Putamen (tissue), 1 donor: ENCODE measurements at places on chromosomes 5 and 9.

- DNase-seq = peak; percentile 99
Observed at GRCh38 chr9:34501889-34502425, 20.8 kb downstream of the ENHO start.

GRCh38 chr5:156934450-156935211 lies 28.4 kb downstream of the TIMD4 start:
- no peak for DNase-seq

DNA sequence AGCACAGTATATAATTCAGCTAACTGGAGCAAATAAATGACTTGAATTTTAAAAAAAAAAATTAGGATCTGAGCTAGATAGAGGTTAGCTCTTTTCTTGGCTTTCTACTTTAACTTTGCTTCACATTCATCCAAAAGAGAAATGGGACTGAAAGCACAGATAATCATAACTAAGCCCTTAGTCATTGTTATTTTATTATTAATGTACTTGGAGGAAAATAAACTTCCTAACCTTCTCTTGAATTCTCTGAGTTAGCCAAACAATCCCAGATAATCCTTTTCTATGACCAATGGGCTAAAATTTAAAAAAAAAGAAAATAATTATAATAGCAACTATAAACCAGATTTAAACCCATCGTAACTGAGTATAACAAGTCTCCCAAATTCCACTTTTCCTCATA lies 57.6 kb upstream of the RASA1 start:
- DNase-seq = no peak

DNA sequence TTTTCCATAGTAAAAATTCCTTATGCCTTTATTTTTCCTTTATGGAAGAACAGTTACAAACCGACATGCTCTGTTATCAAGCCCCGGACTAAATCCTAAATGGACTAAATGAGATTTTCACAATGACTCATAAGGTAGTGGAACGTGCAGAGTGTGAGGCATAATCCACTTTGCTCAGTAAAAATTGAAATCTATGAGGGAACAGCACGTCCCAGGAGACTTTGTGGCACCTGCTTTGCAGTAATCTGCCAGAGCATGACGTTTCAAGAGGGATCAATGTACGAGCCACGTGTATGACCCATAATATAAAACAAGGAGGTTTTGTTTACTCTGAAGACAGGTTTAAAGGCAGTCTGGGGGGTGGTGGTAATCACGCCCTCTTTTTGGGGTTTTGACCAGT lies 83.8 kb upstream of the GNA14 start:
- no peak for DNase-seq

GRCh38 chr9:81848472-81848871 lies 79.8 kb upstream of the SPATA31D4 start:
- DNase-seq = peak; percentile 26

DNA sequence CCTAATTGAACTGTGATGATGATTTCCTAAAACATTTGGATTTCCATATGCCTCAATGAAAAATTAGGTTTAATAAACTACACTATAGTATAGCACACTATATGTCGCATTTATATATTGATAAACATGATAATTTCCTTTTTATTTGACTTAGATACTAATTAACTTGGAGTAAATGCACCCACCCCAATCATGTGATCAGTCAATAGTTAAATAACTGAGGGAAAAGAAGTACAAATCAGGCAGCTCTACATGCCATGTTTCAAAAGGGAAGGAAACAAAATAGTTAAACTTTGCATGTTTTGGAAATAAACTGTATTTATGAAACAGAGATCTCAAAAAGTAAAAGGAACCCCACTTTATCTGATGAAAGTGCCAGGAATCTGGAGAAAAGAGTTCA lies 18.0 kb upstream of the GNE start:
- no peak for DNase-seq

DNA sequence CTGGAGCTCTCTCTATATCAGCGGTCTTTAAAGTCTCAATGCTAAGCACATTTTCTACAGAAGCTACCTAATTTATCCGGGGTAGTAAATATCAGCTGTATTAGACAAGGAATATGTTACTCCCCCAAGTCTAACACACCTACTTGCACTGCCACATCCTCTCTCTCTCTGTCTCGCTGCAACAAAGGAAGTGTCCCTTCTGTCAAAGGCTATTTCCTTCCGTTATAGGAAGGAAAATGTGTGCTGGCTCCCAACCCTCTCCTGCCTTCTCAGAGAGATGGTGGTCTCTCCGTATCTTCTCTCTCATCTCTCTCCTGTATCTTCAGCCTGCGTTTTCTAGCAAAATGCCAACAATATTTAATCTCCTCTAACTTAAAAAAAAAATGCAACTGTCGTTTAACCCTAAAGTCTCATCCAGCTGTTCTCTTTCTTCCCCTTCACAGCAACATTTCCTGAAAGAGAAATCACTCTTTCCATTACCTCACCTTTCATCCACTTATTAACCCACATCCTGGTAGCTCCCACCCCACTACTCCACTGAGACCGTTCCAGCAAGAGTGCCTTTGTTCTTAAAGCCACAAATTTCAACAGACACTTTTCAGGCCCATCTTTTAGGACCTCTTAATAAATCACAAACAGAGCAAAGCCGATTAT lies 2.3 kb downstream of the TTF1 start:
- DNase-seq = no peak

GRCh38 chr5:6885581-6885980 lies 172.3 kb downstream of the TENT4A start:
- DNase-seq = no peak

- DNase-seq = no peak
Observed at GRCh38 chr9:108662091-108662875, 193.5 kb downstream of the ACTL7B start.

DNA sequence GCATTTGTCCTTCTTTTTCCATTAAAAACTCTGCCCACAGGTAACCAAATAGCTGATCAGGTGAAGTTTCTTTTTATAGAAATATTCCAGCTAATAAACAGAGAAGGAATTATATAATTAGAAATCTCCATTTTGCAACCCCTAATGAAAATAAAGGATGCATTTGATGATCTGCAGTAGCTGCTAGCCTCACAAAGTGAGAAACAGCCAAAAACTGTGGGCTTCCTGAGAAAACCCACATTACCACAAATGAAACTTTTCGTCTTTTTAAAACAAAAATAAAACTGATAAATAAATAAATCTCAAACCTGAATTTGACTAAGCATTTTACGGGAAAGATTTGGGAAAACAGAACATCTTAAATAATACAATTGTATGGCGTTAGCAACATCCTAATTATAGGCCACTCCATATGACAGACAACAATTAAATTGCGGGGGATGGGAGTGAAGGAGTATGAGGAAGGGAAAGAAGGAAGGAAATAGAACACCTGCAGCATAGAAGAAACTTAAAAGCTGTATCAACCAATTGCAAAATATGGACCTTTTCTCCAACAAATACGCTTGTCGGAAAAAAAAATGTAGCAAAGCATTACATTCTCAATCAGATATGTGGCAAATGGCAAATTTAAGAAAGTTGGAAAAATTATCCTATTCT lies 283.0 kb upstream of the ITGA1 start:
- DNase-seq = no peak

DNA sequence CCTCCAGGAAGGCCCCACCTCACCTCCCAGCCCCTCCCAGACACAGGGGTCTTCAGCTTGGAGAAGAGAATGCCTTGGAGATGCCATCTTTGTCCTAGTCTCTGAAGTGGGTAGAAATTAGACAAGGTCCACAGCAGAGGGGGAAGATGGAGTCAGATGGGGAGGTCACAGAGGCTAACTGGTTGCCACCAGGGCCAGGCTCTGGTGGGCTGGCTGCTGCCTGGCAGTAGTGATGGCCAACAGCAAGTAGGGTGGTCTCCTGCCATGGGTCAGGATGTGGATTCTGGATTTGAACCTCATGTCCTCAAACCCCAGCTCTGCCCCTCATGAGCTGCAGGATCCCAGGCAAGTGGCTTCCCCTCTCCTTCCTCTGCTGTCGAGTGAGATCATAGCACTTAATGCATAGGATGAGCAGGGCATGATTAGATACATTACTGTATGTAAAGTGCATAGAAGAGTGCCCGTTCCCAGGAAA lies 38.7 kb upstream of the NEK6 start:
- DNase-seq = no peak

- no peak for DNase-seq
Observed at GRCh38 chr5:41161271-41161670, 52.1 kb downstream of the C6 start.

DNA sequence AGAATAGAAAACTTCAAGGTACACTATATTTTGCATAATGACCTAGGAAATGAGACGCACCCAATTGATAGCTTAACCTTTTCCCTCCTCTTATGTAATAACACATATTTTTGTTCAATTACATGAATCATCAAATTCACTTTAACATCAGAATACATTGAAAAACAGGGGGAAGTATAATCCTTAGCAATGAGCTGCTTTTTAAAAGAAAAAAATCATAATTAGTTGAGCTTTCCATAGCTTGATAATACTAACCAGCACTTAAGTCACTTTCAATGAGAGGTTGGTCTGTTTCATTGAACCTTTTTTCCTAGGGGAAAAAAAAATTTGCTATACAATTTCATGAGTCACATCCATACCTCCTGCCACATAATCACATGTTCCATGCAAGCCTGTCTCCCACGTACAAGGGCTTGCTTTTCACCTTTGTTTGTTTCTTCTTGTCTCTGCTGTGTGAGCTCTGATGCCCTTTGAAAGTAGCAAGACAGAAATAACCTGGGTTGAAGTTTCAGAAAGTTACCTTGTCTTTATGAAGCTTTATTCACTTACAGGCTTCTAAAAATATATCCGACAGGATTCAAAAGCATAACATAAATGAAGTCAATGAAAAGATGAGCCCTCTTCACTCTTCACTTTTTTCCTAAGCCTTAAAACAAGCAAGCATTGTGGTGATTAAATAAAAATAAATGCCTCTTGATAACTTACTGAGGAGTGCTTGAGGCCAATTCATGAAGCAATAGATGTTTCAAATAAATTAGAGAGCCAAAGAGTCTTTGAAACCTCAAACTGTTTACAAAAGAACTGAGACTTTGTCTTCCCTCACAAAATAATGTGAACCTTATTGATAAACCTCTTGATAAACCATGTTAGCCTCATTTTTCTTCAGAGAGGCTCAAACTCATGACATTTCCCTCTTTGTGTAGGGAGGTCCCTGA lies 108.5 kb downstream of the FEM1C start:
- DNase-seq = peak; percentile 60

GRCh38 chr9:91746357-91746756 lies 203.7 kb downstream of the ROR2 start:
- DNase-seq = no peak

GRCh38 chr5:149680810-149681221 lies 49.3 kb upstream of the PPARGC1B start:
- DNase-seq = peak; percentile 53

DNA sequence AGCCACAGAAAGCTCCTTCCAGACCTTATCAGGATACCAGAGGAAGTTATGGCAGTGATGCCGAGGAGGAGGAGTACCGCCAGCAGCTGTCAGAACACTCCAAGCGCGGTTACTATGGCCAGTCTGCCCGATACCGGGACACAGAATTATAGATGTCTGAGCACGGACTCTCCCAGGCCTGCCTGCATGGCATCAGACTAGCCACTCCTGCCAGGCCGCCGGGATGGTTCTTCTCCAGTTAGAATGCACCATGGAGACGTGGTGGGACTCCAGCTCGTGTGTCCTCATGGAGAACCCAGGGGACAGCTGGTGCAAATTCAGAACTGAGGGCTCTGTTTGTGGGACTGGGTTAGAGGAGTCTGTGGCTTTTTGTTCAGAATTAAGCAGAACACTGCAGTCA lies 70.8 kb upstream of the ENTREP1 start:
- peak; percentile 62 for DNase-seq

GRCh38 chr9:71819115-71819739 lies 50.9 kb upstream of the CEMIP2 start:
- no peak for DNase-seq

DNA sequence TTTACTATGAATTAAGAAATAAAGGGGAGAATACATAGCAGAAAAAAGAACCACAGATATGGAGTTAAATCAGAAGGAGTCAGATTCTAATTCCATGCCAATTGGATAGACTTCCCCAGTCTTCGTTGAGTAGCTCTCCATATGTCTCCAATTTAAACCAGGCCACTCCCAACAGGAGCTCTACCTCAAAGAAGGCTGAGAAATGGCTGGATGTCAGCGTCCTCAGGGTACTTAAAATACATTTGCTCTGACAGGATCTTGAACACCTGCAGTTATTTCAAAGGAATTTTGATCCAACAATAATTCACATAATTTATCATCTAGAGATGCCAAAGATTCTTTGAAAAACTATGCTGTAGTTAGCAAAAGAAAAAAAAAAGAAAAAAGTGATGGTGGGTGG lies 133.9 kb upstream of the FBN2 start:
- DNase-seq = no peak

- DNase-seq = no peak
Observed at GRCh38 chr5:99614888-99615287, 686.1 kb upstream of the CHD1 start.

- DNase-seq = no peak
Observed at GRCh38 chr9:126857261-126857960, 3.0 kb upstream of the ZBTB34 start.

GRCh38 chr5:136033848-136034247 lies 5.1 kb downstream of the TGFBI start:
- no peak for DNase-seq

DNA sequence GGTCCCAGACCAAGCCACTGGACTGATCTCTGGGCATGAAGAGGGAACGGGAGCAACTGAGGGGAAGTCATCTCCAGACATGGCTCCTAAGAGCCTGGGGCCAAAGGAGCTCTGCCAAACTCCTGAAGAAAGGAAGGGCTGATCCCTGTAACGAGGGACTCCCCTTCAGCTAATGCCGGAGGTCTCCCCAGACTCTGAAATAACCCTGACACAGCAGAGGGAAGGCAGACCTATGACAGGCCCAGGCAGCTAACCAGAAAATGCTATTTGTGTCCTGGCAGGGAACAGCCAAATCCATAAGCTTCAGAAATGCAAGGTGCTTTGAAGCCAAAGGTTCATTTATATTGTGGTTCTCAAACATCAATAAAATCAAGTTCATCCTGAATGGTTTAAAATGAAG lies 30.9 kb downstream of the APTX start:
- no peak for DNase-seq

- peak; percentile 13 for DNase-seq
Observed at GRCh38 chr9:18238254-18238653, 235.7 kb upstream of the ADAMTSL1 start.

DNA sequence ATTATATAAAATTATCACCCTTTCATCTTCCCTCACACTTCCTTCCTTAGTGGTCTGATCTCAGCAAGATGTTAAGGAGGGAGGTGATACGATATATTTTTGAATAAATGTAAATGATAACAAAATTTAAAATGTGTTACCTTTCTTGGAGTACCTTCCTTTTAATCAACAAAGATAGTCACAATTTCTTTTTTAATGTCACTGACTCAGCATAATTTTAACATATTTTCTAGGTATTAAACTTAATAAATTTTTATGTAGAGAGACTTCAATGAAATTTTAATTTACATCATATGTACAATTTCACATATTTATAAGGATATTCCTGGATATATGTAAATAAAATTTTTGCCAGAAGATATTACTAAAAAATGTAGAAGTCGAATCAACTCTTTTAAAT lies 125.0 kb upstream of the FBN2 start:
- DNase-seq = no peak

- no peak for DNase-seq
Observed at GRCh38 chr5:2387250-2387633, 364.2 kb downstream of the IRX2 start.
